Stimulated activated CD4-positive, alpha-beta T cell treated with anti-CD3 and anti-CD28 coated beads, Interleukin-2, amount 100 ng/mL, for 24 hours (primary cell): ENCODE measurements at places on chromosomes 5 and 9.

DNA sequence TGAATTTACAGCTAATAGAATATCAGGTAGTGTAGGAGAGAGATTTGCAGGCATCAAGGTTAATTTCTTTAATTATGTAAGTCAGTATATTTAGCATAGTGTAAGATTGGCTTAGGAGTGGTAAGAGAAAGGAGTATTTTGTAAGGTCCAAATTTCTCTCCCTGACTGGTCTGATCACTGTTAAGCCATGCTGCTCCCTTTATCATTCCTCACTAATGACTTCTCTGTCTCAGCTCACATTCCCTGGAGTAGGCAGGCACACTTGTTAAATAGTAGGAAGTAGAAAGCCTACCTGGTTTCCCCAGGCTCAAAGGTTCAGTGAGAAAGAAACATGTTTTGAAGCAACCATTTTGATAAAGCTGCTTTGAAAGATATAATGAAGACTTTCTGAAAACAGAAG lies 90.7 kb downstream of the SMIM15 start:
- no peak for DNase-seq

DNA sequence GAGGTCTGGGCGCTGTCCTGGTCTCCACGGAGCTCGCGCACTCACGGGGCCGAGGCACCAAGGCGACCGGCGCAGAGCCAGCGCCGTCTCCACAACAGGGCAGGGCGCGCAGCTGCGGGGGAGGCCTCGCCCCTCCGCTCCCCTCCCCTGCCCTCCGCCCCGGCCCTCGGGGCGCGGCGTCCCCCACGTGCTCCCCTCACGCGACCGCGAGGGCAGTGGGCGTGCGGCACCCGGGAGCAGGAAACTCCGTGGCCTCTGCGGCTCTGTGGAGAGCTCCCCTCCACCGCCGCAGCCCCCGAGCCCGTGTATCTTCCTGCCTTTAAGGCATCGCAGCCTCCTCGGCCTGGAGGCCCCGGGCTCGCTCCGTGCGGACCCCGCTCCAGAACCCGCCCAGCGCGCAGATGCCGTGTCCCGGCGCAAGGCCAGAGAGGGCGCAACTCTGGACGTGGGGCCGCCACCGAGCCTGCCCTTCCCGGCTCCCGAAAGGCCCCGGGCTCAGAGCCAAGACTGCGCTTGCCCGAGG lies 708 bp upstream of the TUBB4B start:
- DNase-seq, result peak; percentile 74

DNA sequence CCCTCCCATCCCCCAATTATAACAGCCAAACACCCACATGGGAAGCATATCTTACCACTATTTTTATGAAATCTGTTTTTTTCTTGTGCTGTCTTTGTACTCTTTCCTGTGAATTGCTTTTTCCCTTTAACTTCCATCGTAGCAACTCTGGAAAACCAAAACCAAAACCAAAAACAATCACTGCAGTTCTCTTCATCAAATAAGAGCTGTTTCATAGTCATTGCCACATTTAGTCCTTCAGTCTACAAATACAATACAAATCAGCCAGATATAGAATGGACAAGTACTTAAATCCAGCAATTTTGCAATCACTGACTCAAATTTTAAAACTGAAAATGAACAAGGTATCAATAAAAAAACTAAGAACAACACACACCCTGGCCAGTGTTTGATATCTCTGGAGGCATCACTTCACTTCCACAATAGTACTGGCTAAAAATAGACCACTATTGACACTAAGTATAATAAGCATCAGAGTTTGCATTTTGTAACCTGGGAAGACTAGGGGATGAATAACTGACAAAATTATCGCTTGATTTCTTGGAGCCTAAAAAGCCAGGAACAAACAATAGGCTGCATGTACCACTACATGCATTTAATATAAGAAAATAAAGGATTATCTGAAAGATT lies 5.4 kb downstream of the PUM3 start:
- DNase-seq, result no peak

DNA sequence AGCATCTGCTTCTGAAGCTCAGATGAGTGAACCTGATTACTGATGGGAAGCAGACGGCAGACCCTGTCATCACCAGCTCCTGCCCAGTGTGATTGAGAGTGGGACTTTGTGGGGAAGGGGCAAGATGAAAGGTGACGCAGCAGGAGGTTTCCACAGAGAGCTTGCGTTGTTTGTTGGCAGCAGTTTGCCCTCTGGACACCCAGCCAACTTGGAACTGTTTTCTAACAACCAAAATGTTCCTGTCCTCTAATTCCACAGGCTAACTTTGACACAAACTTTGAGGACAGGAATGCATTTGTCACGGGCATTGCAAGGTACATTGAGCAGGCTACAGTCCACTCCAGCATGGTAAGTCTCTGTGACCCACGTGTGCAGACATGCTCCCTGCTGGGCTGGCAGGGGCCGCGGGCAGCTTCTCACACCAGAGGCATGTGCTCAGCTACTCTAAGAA lies 20.9 kb downstream of the CYFIP2 start:
- no peak for DNase-seq

DNA sequence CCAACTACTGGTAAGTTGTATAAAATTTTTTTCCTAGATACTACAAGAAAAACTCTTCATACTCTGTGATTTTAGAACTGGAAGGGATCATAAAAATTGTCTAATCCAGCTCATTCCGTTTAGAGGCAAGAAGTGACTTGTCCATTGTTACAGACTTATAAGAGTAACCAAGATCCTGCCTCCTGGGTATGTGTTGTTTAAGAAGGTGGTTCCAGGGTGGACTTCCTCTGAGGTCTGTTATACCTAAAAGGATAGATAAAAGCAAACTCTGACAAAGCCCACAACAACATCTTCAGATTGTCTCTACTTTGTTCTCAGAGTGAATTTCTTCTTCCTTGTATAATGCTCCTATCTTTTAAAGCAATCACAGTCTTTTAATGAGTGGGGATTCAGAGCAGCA lies 24.2 kb downstream of the TGFBR1 start:
- DNase-seq, result no peak
